ENCODE measurements at places on chromosomes 7 and 10. TPM values are rescaled to one million over a fixed set of nuclear protein-coding genes. Genes with fewer than 3 reads are reported as not detected.
A peak's percentile ranks its signal among the peaks of the same experiment; 100 is the strongest.

The PVRIG gene
- total RNA-seq, result not detected

DNA sequence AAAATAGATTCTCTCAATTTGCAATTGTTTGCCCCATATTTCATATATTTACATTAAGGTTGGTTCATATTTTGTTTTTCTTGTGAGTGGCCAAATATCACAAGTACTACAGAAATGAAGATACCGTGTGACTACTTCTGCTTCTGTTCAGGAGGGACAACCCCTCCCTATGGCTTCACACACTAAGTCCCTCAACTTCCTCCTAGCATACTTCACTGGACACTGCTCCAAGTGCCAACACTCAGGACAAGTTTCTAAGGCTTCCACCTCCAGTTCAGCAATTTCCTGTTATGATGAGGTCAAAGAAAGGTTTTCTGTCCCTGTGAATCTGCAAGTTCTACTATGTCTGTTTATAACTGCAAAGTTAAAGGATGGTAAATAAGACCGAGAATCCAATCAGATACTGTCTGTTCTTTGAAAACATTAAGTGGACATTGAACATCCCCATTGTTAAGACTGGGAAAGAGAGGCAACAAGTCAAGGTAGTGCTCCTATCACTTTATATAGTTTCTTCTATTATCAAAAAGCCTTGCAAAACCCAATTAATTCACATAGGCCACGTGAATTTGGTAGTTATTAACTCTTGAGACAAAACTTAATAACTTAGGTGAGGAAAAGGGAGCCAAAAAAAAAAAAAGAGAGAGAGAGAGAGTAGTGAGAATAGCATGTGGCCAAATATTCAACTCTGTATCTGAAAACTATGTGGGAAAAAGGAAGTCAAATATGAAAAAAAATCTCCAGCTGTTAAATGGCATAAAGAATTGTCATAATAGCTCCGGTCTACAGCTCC, 81.3 kb upstream of the DKK1 start:
- no peak for DNase-seq

GRCh38 chr7:87375662-87376435, 30.4 kb downstream of the CROT start:
- no peak for DNase-seq

DNA sequence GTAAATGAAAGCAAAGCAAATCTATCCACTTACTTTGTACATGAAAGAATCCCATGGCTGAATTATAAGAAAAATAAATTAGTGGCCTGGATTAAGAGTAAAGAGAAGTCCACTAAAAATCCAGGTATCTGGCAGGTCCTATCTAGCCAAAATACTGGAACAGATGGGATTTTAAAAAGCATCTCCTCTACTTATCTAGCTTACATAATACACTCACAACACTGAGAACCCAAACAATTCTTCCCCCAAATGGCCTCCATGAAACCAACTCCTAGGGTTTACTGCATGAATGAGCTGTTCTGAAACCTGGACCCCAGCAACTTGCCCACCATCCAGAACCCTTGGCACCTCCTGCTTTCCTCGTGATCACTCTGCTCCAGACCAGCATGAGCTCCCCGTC, 61.3 kb downstream of the AFAP1L2 start:
- no peak for DNase-seq

The ATG9B gene
- total RNA-seq, result not detected

The GAD2 gene
- not detected for total RNA-seq

The CYP3A4 gene
- not detected for total RNA-seq

- DNase-seq, result no peak
These were observed 98.5 kb downstream of the ARHGAP22 start for GRCh38 chr10:48506147-48506917.

The FBH1 gene
- total RNA-seq, result 78.1 TPM

The WDFY4 gene
- 2.5 TPM for total RNA-seq

GRCh38 chr7:1794888-1795542, 124.9 kb downstream of the ELFN1 start:
- no peak for DNase-seq

The GRID2IP gene
- not detected for total RNA-seq

- no peak for DNase-seq
These were observed 57.4 kb downstream of the NUTM2E start for GRCh38 chr10:79883986-79884385.

The OR6B1 gene
- total RNA-seq, result not detected

DNA sequence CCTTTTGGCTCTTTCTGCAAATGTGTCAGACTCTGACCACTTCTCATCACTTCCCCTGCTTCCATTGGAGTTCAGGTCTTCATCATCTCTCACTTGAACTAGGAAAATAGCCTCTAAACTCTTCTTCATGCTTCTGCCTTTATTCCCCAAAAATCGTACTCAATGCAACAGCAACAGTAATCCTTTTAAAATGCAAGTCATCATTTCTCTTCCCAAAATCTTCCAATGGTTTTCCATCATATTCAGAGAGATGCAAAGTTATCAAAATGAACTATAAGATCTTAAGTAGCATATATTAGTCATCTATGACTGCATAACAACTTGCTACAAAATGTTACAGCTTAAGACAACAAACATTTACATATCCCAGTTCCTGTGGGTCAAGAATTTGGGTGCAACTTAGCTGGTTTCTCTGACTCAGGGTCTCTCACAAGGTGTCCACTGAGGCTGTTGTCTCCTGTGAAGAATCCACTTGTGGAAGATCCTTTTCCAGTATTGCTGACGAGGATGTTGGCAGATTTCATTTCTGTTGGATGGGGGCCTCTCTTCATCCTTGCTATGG, 31.0 kb upstream of the ETV1 start:
- DNase-seq, result no peak

GRCh38 chr7:29274146-29275017, 79.8 kb downstream of the CHN2 start:
- DNase-seq, result no peak

DNA sequence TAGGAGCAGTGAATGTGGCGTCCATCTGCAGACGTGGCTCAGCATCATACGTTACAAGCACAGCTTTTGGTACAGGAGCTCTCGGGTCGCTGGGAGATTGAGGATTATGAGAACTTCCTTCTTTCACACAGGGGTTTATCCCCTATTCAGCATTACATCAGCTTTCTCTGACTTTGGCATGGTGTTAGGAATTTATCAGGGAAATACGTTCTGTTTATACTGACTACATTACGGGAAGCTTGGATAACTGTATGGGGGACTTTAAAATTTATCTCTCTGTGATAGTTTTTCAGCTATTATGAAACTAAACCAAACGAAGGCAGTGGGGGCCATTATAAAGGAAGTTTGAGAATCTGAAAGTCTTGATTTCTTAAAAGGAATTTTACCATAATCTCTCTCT, 110.1 kb upstream of the INSYN2A start:
- DNase-seq, result no peak

The LBX1 gene
- total RNA-seq, result not detected

- DNase-seq, result peak; percentile 57
These were observed 91.5 kb downstream of the FAM53B start for GRCh38 chr10:124652701-124653100.

DNA sequence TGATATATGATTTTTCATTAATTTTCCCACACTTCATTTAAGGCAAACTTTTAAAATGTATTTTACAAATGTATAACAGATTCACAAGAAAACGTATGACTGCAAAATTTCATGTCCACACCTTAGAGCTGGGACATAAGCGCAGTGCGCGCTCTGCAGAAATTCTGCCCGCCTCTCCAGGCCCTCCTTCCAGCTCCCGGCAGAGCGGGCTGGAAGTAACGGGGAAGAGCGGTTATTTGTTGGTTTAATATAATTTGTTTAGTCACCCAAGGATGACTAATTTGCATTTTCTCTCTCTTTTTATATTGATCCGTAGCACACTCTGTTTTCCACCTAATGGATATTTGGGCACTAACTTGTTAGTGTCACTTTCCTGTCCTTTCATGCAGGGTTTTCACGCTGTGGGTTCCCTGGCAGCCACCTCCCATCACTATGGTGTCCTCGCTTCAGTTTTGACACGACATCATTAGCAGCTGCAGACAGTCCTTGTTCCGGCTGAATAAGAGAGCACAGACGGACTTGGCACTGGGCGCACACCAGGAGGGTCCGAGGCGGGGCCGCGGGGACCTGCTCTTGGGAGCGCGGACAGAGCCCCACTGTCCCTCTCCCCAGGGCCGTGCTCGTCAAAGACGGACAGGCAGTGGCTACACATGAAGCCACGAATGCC, 129.2 kb upstream of the SEC61G start:
- peak; percentile 50 for DNase-seq

GRCh38 chr10:76036111-76036940, 604.9 kb downstream of the LRMDA start:
- peak; percentile 76 for DNase-seq

The DMBT1 gene
- total RNA-seq, result not detected

The BEND7 gene
- 18.6 TPM for total RNA-seq

- DNase-seq, result no peak
These were observed 91.7 kb downstream of the DNAJB6 start for GRCh38 chr7:157428554-157428945.

- DNase-seq, result no peak
These were observed 162.7 kb downstream of the ETV1 start for GRCh38 chr7:13826752-13827151.

- DNase-seq, result no peak
These were observed 41.1 kb downstream of the ZC3HC1 start for GRCh38 chr7:130009848-130010688.

DNA sequence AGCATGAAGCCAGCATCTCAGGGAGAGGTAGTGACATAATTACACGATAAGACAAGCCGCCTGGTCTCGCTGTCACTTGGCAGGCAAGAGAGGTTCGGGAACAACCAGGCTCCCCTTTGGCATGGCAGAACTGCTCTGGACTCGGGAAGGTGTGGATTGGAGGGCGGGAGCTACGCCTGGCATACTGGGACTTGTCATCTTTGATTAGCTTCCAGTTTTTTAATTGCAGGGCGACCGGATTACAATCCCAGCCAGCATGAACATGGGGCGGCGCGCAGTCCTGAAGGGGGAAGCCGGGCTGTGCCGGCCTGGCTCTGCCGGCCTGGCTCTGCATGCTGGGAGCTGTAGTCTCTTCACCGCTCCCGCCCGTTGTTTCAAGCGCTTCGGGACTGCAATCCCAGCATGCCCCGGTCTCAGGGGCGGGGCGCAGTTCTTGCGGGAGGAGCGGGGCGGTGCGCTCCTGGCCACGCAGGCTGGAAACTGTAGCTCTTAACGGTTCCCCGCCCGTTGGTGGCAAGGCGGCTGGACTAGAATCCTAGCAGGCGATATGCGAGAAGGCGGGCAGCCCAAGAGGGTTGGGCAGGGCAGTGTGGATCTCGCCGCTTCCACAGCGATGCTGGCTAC, 45.5 kb upstream of the ZNF716 start:
- DNase-seq, result peak; percentile 80

DNA sequence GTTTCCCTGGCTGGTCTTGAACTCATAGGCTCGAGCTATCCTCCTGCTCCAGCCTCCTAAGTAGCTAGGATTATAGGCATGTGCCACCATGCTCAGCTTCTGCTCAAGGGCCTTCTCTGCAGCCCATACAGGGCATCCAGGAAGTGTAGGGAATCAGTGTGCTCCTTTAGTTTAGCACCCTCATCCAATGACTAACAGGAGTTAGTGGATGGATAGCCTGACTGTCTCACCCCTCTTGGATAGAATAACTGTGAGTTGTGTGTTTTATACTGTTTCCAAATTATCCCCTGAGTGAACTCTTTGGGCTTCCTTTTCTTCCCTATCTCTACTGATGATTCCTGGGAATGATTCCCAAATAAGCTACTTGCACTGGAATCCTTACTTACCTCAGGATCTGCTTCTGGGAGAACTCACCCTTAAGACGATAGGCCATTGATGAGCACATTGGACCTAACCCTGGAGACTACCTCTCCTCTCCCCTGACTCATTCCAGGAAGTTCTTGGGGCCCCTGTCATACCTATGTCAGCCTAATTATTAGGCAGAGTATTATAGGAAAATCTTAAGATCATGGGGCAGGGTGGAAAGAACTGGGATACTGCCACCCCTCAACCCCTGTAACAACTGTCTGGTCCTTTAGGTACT, 18.5 kb downstream of the STRIP2 start:
- no peak for DNase-seq

GRCh38 chr7:38321515-38321944, 48.1 kb upstream of the TARP start:
- no peak for DNase-seq

GRCh38 chr10:104925232-104925851, 284.3 kb downstream of the SORCS3 start:
- no peak for DNase-seq

DNA sequence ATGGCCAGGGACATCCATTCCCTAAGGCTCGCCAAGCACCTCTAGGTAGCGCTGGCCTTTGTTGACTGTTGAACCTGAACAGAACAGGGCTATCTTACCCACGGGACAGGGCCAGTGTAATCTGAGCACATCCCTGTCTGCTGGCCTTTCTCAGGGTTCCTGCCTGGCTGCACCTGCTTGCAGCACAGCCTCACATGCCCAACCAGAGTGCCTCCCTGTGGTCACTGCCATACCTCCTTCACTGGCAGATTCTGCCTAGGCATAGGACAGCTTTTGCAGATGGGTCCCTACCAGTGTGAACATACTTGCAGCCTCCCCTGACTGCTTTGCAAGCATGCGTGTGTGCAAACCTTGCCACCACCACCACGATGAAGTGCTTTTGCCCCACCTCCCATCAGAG, 15.8 kb upstream of the LIPN start:
- no peak for DNase-seq

The CRYGN gene
- not detected for total RNA-seq

The ABCA13 gene
- not detected for total RNA-seq
